ENCODE measurements at places on chromosomes 11 and 22.

DNA sequence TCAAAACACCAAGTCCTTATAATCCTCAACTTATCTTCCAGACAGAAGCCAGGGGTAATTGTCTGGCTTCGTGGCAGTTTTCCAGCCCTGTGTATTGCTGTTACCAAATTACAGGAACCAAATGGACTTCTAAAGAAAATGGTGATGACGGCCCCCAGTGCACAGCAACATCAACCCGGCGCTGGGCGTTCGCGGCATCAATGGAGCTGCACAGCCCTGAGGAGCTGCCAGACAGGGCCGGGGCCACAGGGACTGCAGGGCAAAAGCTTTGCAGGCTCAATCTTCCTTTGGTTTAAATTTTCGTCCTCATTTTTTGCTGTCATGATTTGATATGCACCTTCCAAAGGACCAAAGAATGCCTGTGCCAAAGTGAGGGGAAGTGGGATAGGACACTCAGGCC is 292.5 kb downstream of the BRD1 start:
- DNase-seq, result no peak

- no peak for DNase-seq
Measured at GRCh38 chr11:61959114-61959513, 8.3 kb downstream of the FTH1 start.

DNA sequence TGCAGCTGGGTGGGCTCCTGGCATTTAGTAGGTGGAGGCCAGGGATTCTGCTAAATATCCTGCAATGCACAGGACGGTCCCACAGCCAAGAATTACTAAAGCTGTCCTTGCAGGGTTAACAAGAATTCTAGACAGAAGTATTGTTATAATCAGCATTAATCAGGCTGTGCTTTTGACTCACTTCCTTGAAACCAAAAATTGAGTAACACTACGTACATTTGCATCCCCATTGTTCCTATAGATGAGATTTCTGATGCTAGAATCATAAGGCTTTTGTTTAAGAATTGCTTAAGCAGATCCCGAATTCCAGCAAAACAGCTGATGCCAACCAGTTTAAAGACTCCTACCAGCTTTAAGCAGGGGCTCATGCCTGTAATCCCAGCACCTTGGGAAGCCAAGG is 11.4 kb downstream of the SLC6A5 start:
- DNase-seq, result no peak

DNA sequence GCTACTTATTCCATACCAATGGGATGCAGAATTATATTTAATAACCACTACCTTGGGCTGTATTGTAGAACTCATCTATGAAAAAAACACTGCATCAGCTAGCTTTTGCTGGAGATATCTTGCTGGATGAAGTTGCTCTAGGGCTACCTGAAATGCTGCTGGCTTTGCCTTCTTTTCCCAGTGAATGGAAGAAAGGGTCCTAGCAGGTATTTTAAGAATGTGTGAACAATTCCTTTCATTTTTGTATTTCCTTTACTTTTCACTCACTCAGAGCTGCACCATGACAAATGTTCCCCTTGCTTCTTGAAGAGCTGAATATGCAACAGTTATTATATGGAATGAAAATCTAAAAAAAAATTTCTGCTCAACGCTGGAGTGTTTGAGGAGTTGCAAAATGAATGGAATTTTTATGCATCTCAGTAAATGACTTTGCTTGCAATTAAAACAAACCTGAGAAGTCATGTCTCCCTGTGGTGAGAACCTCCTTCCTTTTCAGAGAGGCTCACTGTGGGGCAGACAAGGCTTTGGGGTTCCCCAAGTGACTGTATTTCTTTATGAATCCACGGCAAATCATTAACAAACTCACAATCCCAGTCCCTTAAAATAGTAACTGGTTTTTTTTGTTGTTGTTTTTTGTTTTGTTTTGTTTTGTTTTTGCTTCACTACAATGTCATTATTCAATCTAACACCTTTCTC is 566.8 kb upstream of the KIRREL3 start:
- no peak for DNase-seq

GRCh38 chr11:116406042-116406441 is 366.7 kb downstream of the BUD13 start:
- no peak for DNase-seq

GRCh38 chr11:65084598-65085375 is 765 bp downstream of the ZFPL1 start:
- DNase-seq, result no peak

GRCh38 chr22:50456466-50457234 is 18.2 kb downstream of the SBF1 start:
- DNase-seq, result peak; percentile 87

DNA sequence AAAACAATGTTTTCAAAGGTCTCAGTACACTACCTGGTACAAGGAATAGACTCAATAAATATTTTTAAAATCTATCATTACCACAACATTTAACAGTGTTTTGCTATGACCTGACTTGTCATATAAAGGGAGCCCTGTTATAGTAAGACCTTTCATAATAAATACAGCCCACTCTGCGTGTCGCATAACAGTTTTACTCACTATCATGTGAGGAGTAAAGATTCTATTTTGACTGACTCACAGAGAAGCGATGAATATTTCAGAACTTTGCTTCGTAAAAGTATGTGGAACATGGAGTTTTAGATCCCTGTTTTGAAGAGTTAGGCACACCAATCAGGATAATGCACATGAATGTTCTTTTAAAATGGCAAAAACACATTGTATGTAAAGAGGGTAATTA is 531.2 kb downstream of the KCNA4 start:
- DNase-seq, result no peak

- DNase-seq, result no peak
Measured at GRCh38 chr11:71248656-71249055, 3.7 kb downstream of the SHANK2 start.

GRCh38 chr11:80486678-80487077 is 1045.8 kb upstream of the TENM4 start:
- DNase-seq, result no peak

GRCh38 chr11:32940865-32941264 is 48.3 kb downstream of the QSER1 start:
- DNase-seq, result no peak

DNA sequence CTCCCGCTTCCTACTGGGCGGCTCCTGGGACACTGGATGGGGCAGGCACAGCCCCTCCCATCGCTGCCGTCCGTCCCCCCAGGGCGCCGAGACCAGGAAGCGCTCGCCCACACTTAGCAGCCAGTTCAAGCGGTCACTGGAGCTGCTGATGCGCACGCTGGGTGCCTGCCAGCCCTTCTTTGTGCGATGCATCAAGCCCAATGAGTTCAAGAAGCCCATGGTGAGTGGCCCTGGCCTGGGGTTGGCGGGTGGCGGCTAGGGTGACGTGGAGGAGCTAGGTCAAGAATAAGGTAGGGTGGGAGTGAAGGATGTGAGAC is 44.6 kb downstream of the MYO7A start:
- no peak for DNase-seq

DNA sequence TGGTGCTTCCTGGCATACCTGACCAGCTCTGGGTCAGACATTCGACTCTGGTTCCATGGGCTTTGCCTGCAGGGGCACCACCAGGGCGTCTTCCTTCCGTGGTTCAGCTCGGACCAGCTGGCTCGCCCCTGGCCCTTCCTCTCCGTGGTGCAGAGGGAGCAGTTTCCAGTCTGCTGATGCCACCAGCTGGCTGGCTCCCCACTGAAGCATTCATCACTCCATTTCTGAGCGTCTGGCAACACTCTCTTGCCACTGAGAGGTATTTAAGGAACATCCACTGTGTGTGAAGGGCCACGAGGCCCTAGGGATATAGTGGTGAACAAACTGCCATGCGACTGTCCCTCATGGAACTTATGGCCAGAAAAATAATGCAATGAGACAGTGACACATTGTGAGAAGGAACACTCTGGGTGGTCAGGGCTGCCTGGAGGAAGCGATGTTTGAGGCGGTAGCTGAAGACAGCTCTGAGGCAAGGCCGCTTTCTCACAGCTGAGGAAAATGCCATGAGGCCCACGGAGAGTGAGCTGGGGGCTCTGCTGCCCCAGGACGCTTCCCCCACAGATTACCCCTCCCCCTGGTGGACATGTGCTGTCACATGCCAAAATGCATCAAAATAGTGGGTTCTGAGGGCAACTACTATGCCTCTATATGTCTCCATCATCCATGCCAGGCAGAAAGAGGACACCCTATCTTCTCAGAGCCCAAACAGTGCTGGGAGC is 44.9 kb upstream of the ARFGAP3 start:
- no peak for DNase-seq

DNA sequence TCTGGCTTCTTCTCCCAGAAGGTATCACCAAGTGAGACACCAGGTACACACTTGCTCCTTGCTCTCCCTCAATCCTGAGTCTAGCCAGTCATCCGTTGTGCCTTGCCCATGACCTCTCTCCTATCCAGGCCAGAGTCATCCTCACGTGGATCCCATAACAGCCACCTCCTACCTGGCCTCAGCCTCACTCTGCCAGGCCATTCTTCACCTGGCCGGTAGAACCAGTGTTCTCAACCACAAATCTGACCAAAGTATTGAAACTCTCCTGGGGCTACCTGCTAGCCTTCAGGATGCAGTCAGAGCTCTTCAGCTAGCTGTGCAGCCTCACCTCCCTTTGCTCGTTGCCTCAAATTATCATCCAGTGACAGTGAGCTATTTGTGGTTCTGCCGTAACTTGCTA is 37.7 kb downstream of the CHRDL2 start:
- no peak for DNase-seq

DNA sequence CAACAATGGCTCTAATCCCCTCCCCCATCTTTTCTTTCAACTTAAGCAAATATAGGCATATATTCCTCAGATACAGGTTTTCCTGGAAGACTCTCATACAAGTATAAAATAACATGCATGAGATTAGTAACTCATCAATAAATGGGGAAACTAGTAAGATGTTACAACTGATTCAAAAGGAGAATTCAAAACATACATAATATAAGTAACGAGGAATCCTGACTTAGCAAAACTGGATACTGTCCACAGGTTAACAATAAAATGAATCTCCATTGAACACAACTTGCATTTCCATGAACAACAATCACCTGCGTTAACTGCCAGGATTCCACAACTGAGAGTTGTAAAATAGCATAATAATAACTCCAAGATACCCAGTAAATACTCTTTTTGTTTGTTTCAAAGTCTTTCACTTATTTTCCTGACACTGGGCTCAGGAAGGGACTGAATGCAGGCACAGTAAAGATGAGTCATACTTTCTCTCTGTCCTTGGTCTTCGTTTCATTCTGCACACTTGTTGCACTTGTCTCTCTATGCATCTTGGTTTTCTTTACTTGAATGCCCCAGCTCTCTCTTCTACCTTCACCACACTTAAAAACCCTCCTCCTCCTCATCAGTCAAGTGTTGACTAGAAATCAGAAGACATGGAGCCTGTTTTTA is 8.1 kb downstream of the APIP start:
- no peak for DNase-seq

DNA sequence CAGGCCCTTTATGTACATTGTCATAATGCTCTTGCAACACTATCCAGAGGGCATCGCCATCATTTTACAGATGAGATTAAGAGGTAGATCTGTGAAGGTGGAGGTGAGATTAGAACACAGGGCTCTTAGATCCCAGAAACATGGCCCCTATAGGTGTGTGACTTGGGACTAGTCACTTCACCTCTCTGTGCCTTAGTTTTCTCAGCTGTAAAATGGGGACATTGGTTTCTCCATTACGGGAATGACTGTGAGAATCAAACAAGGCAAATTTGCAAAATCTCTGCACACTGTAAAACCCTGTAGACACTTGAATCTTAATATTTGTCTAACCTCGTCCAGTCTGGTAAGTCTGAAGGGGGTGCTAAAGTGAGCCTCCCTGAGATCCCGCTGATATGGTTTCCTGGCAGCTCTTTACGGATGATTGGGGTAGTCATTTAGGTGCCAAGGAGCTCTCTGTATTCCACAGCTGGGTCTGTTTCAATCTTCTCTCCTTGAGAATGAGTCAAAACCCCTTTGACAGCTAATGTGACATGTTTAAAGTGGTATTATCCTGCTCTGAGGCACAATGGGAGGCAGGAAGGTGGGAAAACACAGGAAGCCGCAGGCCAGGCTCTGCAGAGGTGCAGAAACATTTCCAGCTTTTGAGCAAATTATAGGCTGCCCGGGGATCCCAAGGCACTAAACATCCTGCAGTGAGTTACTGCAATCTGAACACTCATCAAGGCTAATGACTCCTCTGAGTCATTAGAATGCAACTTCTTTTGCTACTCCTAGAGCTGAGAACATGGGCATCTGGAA is 140.8 kb downstream of the CCDC81 start:
- peak; percentile 23 for DNase-seq

- no peak for DNase-seq
Measured at GRCh38 chr11:41786087-41786486, 326.6 kb upstream of the LRRC4C start.

DNA sequence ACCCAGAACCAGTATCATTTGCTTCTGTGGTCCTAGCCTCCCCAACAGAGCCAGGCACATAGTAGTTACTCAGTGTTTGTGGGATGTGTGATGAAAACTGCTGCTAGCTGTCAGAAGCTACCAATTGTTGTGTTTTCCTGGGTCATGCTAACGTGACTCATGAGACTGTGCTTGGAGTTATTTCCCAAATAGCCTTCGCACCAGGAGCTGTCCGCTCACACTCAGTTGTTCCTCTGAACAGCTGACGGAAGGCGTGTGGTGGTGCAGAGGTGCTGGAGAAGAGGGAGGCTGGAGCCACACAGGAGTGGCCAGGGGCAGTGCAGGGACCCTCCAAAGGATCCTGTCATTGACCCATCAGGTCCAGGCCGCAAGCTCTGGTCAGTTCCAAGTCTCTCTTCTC is 53.9 kb upstream of the TBCEL start:
- DNase-seq, result no peak

GRCh38 chr11:68048681-68049508 is 10.1 kb downstream of the TCIRG1 start:
- peak; percentile 21 for DNase-seq

- DNase-seq, result no peak
Measured at GRCh38 chr11:128874427-128874826, 7.3 kb upstream of the KCNJ1 start.

DNA sequence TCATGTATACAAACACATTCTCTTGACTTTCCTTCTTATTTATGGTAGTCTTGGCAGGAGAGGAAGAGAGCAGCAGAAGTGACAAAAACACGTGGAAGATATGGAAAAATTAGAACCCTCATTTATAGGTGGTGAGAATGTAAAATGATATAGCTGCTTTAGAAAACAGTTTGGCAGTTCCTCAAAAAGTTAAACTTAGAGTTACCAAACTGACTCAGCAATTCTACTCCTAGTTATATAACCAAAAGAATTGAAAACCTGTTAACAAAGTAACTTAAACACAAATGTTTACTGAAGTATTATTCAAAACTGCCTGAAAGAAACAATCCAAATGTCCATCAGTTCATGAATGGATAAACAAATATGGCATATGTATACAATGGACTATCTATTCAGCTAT is 16.8 kb downstream of the NUCB2 start:
- no peak for DNase-seq

DNA sequence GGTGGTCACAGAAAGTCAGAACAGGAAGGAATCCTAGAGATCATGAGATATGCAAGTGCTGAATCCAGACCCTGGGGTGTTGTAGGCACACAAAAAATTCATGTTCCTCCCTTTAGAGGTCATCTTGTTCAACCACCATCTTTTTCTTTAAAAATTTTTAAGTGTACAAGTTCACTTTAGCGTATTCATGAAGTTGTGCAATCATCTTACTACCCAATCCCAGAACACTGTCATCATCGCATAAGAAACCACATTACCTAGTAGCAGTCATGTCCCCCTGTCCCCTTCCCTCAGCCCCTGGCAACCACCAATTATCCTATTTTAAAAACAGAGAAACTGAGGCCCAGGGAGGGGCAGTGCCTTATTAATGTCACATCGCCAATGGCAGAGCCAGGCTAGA is 20.3 kb upstream of the WNT11 start:
- DNase-seq, result no peak
